Right kidney (tissue), 9 donors: ENCODE measurements at places on chromosomes 2 and 18.
A peak's percentile ranks its signal among the peaks of the same experiment; 100 is the strongest.

- DNase-seq, result peak; percentile 71
Observed at GRCh38 chr18:6414723-6415417, at the start of gene L3MBTL4. L3MBTL4 (minus strand) TSS chr18:6414911; CDS start chr18:6311625, 103,286 bp downstream.

- DNase-seq, result no peak
Observed at GRCh38 chr2:204329532-204329931, 215.7 kb upstream of the PARD3B start.

- no peak for DNase-seq
Observed at GRCh38 chr2:216991563-216991962, 131.7 kb upstream of the TNP1 start.

GRCh38 chr18:50847192-50847591 is 27.4 kb upstream of the MRO start:
- DNase-seq, result no peak

DNA sequence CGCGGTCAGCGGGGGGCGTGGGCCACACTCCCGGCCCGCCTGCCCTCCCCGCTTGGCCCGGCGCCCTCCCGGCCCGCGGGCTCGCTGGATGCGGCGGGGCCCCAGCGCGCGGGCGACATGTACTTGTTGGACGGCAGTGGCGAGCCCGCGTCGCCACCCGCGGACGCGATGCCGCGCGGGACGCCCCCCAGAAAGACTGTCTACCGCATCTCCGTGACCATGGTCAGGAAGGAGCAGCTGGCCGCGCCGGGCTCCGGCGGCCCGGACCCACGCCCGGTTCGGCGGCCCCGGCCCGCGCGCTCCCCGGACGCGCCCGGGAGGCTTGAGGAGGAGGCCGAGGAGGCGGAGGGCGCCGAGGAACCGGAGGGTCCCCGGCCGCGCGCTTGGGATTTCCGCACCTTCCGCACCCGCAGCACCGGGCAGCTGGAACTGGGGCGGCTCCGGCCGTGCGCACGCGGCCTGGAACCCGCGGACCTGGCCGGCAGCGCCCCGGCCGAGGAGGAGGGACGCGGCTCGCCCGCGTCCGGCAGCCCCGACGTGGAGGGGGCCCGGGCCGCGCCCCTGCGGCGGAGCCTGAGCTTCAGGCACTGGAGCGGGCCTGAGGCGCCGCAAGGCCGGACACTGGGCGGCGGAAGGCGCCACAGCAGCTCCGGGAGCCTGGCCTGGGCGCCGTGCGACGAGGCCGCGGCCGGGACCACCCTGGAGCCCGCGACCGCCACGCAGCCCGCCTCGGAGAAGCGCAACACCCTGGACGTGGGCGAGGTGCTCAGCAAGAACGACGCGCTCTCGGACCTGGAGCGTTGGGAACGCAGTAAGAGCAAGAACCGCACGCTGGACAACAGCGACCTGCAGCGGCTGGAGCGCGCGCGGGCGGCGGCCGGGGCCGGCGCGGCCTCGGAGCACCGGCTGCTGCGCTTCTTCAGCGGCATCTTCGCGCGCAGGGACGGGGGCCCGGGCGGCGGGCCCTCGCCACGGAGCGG is 176.4 kb downstream of the AGAP1 start:
- DNase-seq, result peak; percentile 77

DNA sequence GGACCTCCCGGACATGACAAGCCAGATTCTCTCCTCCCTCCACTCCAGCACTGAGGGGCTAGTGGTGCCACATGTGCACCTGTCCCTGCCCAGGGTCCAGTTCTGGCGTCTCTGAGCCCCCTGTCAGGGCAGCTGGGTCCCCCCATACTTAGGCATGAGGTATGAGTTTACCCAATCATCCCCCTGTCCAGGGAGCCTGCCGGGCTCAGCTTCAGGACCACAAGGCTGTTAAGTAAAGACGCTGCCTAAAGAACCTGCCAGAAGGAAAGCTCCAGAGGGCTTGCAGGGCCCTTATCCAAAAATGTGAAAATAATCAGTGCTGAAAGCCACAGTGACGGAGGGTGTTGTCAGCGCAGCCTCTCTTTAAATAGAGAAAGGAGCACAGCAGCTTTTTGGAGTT is 40.0 kb downstream of the SH3BP4 start:
- DNase-seq, result no peak

DNA sequence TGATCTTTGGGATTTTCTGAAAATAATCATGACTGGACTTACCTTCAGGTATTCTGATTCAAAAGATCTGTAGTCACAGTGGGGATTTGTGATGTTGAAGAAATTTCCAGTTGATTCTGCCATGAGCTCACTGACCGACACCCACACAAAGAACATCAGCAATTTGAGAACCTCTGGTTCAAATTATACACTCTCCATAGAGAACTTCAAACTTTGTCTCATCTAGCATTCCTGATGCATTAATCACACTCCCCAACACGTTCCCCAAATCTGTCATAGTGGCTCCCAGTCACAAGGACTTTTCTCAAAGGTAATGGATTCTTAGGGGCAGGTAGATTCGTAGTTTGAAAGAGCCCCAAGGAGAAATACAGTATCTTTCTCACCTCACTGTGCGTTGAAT is 584.3 kb downstream of the FBXO15 start:
- no peak for DNase-seq

GRCh38 chr2:241994086-241994485 is 124.6 kb downstream of the RTP5 start:
- DNase-seq, result no peak

GRCh38 chr2:172095905-172096625 is 6.6 kb downstream of the DLX2 start:
- peak; percentile 71 for DNase-seq

- DNase-seq, result no peak
Observed at GRCh38 chr2:147330925-147331324, 513.9 kb upstream of the ACVR2A start.

DNA sequence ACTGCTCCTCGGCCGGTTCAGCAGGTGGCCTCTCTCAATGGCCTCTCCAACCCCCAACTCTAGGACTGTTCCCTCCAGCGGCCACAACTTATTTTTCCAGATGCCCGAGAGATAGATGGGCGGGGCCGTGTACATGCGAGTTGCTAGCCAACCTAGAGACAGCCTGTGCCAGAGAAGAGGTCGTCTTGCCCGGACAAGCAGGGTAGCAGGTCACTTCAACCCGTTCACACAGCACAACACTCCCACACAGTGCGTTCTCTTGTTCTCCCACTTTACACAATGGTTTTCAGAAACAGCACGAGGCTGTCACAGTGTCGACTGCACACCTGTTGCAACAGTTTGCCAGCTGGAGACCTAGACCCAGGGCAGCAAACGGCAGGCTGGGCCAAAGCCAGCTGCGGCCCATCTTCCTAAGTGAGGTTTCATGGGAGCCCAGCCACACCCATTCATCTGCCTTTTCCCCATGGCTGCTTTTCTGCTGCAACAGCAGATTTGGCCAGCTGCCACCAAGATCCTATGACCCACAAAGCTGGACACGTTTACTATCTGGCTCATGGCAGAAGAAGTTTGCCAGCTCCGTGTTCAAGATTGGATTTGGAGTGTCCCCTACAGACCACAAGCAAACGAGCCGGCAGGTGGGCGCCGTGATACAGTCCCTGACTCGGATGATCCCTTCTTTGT is 7.3 kb upstream of the PRLH start:
- DNase-seq, result no peak

DNA sequence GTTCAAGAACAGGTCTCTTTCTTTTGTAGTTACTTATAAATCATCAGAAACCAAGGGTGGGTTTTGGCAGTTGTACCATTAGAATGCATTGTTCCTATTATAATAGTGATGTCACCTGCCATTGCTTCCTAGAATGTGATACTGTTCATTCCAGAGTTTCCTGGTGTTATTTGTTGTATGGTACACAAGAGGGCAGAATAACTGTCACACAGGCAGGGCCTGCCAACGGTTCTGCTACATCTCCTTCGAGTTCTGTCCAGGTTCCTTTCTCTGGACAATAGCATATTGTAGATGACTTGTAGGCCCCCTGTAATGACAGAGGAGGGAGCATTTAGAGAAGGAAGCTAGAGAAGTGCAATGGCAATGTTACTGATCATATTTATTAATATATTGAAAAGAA is 98.3 kb downstream of the KLHL14 start:
- DNase-seq, result no peak
